Right ventricle myocardium inferior (tissue), 1 donor: ENCODE measurements at places on chromosomes 12 and 14.

DNA sequence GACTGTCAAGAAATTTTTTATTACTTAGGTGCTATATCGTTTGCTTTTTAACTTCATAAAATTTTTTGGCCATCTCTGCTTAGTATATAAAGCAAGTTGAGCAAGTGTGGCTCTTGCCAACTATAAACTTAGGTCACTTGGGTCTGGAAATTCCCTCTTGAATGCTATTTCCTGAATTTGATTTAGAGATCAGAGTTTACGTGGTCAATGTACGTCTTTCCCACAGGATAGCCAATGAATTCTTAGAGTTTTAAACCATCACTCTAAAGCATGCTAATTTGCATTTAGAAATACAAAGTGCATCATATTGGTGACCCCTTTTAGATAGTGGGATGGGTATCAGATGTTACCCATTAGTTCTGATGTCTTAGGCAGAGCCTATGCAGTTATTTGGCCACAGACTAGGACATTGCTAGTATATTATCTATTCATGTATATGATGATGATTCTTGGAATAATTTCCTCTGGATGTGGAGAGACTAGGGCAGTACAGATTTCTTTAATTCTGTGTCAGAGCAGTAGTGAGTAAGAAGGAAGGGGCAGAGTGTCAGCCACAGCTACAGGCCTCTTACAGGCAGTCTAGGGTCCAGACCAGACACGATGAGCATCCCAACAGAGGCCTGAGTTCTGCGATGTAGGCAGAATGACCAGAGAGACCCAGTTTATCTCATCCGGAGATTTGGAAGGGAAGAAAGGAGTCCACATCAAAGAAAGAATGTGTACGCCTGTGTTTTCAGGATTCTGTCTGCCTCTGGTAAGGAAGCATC lies 30.3 kb downstream of the SCN8A start:
- DNase-seq = no peak

GRCh38 chr12:121404734-121405133 lies 4.8 kb downstream of the RNF34 start:
- no peak for DNase-seq

- peak; percentile 63 for DNase-seq
Observed at GRCh38 chr14:100803676-100804075, 22.2 kb upstream of the MEG3 start.

GRCh38 chr14:26281280-26281998 lies 316.4 kb downstream of the NOVA1 start:
- no peak for DNase-seq

DNA sequence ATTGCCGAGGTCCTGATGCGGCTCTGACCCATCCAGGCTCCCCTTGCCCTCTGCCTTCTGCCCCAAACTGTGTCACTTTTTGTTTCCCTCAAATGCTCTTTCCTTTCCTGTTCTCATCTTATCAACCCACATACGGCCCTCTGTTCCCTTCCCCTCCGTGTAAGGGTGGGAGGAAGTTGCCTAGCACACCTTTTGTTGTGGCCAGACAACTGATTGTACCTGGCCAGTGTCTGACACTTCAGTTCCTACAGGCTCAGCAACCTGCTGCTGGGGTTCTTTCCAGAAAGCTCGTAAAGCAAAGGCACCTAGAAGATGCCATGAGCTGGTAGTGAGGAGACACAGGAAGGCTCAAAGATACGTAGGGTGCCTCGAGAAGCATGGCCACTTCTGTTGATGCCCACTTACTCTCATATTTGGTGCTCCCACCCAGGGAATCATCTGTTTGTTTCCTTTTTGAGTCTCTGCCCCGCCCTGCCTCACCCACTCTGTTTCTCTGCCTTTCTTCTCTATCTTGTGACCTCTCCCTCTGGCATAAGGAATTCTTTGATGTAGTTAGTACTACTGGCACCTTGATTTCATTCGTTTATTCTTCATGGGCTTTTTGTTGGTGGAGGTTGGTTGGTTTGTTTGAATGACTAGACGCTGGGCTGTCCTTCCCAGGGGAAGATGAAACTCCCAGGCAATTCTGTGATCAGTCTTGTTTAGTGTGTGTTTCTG lies 152.4 kb upstream of the FKBP4 start:
- no peak for DNase-seq

- DNase-seq = no peak
Observed at GRCh38 chr14:48738186-48738925, 847.8 kb downstream of the RPS29 start.

GRCh38 chr12:94282675-94283074 lies 134.3 kb downstream of the PLXNC1 start:
- no peak for DNase-seq

DNA sequence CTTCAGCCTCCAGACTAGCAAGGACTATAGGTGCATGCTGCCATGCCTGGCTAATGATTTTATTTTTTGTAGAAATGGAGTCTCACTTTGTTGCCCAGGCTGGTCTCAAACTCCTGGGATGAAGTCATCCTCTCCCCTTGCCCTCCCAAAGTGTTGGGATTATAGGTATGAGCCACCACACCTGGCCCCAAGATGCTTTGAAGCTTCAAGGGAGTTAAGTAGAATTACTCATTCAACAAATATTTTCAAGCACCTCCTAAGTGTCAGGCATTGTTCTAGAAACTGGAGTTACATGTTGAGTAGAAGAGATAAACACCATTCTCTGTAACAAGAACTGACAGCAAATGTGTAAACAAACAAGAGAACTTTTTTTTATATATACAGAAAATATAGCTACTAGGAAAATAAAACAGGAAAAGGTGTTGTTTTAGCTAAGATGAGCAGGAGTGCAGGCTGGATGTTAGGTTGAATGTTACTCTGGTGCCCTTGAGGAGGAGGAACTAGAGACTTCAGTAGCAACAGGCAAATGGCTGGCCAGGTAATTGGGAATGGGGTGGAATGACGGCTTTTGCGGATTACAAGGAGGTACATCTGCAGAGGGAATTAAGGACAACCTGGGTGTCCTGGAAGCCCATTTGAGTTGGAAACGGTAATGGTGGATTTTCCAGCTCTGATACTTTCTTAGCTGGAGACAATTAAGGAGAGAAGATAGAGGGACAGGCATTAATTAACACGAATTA lies 32.0 kb upstream of the CFAP54 start:
- no peak for DNase-seq

DNA sequence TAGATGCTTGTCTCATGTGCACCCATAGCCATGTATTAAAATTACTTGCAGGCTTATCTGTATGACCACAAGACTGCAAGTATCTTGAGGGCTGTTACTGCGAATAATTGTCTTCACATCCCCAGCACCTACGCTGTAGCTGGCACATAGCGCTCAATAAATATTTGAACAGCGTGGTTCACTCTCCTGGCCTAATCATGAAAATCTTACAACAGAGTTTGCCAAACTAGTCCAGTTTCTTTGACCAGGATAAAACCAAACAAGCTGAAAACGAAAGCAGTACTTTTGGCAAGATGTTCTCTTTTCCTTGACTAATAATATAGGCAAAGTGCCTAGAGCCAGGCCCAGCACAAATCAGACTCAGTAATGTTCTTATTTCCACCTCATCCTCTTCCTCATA lies 106.7 kb downstream of the RPS29 start:
- no peak for DNase-seq

DNA sequence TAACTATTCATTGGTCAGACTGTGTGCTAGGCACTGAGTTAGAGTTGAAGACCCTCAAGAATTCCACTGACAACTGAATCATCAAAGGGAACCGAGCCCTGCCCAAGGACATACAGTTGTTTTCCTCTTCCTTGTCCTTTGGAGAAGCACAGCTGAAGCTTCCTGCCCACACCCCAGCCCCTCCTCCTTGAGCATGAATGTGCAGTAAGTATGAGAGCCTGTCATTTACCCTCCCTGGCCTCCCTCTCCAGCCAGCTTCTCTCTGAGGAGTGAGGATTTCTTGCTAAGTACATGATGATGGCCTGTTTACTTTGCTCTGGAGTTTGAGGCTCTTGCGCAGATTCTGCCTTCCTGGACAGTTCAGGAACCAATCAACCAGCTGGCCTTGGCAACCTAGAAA lies 235.2 kb downstream of the CACNA1C start:
- peak; percentile 79 for DNase-seq

GRCh38 chr14:53847881-53848280 lies 108.7 kb downstream of the BMP4 start:
- DNase-seq = no peak

DNA sequence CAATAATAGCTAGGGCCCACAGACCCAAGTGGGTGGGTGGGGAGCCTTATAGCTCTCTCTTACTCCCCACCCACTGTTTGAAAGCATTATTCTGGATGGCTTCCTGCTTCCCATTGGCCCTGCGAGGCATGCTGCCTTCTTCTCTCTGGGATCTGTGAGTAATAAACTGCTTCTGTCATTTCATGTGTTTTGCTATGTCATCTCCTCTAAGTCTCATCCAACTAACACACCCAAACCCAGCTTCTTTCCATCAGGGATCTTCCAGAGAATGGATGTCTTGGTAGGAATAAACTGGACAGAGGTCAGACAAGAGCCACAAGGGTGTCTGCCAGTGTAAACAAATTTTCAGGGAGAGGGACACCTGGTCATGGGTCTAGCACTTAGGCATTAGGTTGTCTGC lies 66.4 kb upstream of the BDKRB2 start:
- DNase-seq = no peak

DNA sequence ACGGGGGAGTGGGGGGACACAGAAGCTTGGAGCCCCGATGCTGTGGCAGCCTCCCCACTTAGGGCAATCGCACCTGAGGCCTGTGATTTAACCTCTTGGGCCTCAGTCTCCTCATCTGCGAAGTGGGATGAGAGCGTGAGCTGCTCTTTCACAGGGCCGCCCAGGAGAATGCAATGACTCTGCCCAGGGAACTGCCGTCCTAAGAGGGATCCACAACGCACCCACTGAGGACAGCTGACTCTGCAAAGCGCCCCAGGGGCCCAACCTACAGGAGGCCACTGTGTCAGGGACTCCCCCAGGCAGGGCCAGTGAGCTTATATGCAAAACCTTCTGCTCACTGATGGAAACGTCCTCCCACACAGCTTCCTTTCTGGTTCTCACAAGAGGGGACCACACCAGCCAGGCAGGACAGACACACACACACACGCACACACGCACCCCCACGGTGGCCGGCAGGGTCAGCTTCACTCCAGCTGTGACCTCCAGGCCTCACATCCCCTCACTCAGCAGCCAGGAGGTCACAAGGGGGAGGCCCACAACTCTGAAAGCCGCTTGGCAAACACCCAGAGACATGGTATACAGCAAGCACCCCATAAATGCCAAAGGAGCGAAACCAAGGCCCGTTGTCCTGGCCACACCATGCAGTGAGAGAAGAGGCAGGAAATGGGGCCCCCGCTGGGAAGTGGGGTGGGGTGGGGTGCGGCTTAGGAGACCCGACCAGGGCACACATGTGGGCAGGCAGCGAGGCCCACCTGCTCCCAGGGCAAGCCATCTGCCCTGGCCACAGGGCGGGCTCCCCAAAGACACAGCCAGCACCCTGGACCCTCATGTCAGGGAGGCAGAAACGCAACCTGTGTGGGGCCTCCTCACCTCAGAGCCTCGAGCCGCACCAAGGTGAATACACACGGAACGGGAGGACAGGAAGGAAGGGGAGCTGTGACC lies 73.3 kb downstream of the NCOR2 start:
- DNase-seq = no peak

- no peak for DNase-seq
Observed at GRCh38 chr12:53518381-53518780, 11.1 kb upstream of the NPFF start.

DNA sequence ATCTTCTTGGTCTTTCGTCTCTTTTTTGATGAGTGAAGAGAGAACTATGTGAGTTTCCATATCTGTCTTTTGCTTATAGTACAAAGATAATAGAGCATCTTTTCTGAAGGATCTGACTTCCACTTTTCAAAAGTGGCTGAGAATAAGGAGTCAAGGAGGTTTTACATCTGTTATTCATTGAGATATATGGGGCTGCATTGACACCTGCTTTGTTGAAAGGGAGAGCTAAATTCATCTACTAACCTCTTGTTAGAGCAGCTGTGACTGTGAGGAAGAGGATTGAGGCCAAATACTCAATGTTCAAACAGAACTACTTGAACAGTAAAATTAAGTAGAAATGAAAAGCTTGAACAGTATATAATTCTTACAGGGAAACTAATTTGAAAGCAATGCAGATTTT lies 130.2 kb upstream of the ATP2B1 start:
- DNase-seq = no peak

- no peak for DNase-seq
Observed at GRCh38 chr12:124085419-124086296, 112.6 kb downstream of the ZNF664 start.

GRCh38 chr14:22836301-22837113 lies at the start of gene MMP14:
TSS of gene MMP14 (plus strand) at chr14:22836585. CDS start at chr14:22836818, 233 bp downstream.
- peak; percentile 85 for DNase-seq

DNA sequence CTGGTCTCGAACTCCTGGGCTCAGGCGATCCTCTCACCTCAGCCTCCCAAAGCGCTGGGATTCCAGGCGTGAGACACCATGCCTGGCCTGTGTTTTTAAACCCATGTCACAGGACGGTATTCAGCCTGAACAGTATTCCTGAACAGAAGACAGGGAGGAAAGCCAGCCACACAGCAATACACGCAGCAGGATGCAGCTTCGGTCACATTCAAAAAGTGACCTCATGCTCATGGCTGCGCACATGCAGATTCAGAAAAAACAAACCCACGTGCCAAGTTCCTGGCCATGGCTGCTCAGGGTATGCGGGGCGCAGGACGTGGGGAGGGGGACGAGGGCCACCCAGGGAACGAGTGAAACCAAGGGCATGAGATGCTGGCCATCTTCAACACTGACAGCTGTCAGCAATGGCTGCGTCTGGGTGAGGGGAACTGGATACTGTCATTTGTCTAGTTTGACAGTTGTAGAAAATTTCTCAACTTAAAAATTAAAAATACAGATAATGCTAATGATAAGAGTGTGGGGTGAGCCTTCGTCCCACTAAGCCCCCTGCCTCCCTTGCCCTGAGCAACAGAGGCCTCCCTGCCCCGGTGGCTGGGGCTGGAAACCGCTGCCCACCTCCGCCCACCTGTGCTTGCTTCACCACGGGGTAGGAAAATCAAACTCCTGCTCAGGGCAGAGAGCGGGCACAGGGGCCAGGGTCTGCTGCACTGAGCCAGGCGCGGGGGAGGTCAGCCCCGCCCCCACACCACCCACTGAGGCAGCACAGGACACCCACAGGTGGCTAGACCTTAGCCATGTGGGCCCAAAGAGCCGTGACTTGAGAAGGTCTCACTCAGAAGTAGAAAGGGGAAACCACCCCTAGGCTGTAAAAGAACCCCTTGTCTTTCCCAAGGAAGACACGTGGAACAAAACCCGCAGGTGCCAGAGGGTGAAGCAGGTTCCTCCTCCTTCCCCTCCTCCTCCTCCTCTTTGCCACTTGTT lies 84.2 kb downstream of the SCARB1 start:
- no peak for DNase-seq
